ENCODE measurements at places on chromosomes 12 and 14. TPM values are rescaled to one million over a fixed set of nuclear protein-coding genes. Genes with fewer than 3 reads are reported as not detected.
A peak's percentile ranks its signal among the peaks of the same experiment; 100 is the strongest.

DNA sequence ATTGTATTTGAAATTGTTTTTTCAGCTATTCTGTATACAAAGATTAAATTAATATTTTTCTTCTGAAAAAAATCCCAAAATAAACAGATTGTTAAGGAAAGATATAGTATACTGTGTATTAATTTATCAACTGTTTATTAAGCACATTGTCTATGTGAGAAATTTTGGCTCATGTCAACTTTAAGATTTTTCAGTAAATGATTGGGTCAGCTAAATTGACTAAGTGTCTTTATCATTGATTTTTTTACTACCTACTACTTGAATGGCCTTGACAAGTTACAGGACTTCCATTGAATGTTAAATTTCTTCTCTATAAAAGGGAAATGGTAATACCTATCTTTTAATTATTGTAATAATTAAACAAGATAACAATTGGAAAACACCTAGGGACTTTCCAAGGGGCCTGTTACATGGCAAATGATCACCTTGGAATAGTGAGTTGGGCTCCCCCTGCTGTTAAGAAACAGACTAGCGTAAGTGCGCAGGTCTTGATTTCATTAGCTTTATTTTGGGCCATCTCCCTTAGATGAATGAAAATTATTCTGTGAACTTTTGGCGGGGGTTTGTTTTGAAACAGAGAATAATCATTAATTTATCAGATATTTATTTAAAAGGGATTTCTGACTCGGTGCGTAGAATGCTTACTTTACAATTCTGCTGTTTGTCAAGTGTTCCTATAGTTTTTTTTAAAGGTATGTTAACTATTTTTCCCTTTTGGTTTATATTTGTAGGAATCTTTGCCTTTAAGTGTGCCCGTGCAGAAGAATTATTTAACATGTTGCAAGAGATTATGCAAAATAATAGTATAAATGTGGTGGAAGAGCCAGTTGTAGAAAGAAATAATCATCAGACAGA is 14.5 kb upstream of the CCT2 start:
- DNase-seq: no peak

TDRD9 gene
- 0.62 TPM for total RNA-seq

TRIM9 gene
- 2.3 TPM for total RNA-seq

ACTR10 gene
- 50.1 TPM for total RNA-seq

DNA sequence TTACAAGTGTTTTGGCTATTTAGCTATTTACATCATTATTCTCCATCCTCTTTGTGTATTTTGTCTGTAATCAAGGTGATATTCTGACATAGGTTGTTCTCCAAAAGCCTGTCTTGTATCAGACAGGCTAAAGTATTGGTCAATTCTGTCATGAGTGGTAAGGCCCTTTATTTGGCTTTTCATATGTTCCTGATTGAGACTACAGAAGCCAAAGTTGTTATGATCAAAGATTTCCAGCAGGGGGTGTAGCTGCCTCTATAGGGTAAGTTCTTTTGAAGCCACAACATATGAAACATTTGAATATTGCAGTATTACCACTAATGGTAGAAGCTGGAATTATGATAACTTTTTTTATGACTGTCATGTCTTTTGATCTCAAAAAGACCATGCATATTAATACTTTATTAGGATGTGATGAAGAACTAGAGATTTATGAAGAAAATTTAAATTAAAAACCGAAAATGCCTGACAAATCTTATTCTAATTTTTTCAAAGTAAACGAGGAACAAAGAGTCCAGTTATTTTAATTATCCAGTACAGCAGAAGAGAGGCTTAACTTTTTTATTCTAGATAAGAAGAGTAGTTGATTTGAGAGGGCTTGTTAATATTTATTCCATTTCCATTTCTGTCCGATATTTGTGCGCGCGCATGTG is 3.4 kb upstream of the ARHGAP5 start:
- no peak for DNase-seq

GZMB gene
- total RNA-seq: 195 TPM

GRCh38 chr14:46653031-46653755 is 1.6 kb upstream of the RPL10L start:
- no peak for DNase-seq

- no peak for DNase-seq
Measured at GRCh38 chr12:55717011-55718007, 1.5 kb downstream of the BLOC1S1 start.

DNA sequence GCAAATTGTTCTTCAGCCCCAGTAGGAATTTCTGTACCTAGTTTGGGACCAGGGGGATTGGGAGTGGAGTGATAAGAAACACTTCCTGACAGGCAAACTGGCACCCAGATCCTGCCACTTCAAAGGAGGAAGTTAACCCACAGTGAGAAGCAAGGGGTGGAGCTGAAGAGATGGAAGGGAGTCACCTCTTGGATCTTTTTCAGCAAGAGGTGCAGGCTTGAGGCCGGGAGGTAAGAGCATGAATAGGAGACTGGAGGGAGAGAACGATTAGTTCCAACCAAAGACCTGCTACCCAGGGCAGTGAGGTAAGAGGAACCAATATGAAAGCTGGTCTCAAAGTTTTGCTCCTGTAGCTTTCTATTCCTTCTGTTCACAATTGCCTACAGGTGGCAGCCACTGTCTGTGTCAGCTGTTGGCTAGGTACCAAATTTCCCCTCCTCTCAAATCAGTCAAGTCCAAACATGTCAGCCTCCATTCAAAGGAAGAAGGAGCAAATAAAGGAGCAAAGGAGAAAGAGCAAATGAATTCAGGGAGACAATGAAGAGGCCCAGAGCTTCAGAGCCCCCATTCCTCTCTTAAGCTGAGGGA is 14.9 kb upstream of the TAC3 start:
- no peak for DNase-seq

DNA sequence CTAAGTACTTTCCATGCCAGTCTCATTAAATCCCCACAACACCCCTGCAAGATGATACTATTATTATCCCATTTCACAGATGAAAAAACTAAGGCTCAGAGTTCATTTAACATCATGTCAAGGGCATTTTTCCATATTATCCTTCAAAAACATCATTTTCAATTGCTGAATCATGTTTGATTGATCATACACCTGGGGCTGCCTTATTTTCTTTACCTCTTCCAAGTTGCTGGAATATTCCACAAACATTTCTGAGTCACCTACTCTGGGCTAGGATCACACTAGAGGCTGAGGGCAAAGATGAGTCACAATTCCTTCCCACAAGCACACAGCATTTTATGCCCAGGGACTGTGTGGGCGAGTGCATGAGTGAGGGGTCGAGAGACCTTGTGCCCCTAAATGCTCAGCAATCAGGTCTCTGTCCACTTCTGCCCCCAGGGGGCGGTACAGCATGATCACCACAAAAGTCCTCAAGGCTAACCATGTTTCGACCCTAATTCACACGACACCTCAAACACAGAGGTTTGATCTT is 14.1 kb upstream of the TMEM119 start:
- DNase-seq: peak; percentile 51

- DNase-seq: peak; percentile 39
Measured at GRCh38 chr14:57066887-57067513, 201.7 kb downstream of the EXOC5 start.

RAB5B gene
- 69.7 TPM for total RNA-seq

HOXC6 gene
- total RNA-seq: not detected

CEBPE gene
- total RNA-seq: 2.1 TPM

- no peak for DNase-seq
Measured at GRCh38 chr12:33006106-33006505, 109.5 kb upstream of the PKP2 start.

GRCh38 chr12:11875414-11875935 is 195.3 kb upstream of the BCL2L14 start:
- DNase-seq: no peak

GRCh38 chr12:39065455-39065854 is 160.1 kb upstream of the CPNE8 start:
- no peak for DNase-seq

GRCh38 chr12:24230061-24230701 is 280.7 kb upstream of the SOX5 start:
- DNase-seq: no peak

KLRC2 gene
- total RNA-seq: 7.9 TPM

DNA sequence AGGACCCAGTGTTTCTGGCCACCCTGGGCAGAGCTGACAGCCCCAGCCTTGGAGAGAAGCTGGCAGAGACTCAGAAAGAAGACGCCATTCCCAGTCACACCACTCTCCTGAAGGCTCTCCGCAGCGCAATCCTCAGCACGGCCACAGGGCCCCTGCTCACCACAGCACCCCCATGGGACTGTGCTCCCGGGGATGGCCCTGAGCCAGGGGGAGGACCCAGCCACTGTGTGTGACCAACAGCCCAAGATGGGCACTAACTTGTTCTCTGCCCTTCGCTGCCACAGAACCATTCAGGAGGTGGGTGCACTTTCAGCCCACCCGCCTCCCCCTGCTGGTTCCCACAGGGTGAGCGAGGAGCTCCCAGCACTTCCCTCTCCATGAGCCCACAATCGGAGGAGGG is 57.1 kb downstream of the CCNK start:
- DNase-seq: no peak

GRCh38 chr14:90575781-90576180 is 179.0 kb downstream of the CALM1 start:
- DNase-seq: no peak

DNA sequence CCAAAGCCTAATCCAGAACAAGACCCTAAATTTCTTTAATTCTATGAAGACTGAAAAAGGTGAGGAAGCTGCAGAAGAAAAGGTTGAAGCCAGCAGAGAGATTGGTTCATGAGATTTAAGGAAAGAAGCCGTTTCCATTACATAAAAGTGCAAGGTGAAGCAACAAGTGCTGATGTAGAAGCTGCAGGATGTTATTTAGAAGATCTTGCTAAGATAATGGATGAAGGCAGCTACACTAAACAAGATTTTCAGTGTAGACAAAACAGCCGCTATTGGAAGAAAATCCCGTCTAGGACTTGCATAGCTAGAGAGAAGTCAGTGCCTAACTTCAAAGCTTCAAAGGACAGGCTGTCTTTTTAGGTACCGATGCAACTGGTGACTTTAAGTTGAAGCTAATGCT is 65.4 kb upstream of the AMIGO2 start:
- no peak for DNase-seq

INHBE gene
- total RNA-seq: not detected

- DNase-seq: no peak
Measured at GRCh38 chr14:92880851-92881250, 42.1 kb upstream of the CHGA start.

- DNase-seq: no peak
Measured at GRCh38 chr12:80778005-80778541, 61.4 kb downstream of the MYF5 start.

ACVR1B gene
- total RNA-seq: 10.2 TPM

GRCh38 chr12:96769400-96769799 is 137.7 kb upstream of the NEDD1 start:
- no peak for DNase-seq

GRCh38 chr14:29756019-29756385 is 171.6 kb downstream of the PRKD1 start:
- no peak for DNase-seq

DNA sequence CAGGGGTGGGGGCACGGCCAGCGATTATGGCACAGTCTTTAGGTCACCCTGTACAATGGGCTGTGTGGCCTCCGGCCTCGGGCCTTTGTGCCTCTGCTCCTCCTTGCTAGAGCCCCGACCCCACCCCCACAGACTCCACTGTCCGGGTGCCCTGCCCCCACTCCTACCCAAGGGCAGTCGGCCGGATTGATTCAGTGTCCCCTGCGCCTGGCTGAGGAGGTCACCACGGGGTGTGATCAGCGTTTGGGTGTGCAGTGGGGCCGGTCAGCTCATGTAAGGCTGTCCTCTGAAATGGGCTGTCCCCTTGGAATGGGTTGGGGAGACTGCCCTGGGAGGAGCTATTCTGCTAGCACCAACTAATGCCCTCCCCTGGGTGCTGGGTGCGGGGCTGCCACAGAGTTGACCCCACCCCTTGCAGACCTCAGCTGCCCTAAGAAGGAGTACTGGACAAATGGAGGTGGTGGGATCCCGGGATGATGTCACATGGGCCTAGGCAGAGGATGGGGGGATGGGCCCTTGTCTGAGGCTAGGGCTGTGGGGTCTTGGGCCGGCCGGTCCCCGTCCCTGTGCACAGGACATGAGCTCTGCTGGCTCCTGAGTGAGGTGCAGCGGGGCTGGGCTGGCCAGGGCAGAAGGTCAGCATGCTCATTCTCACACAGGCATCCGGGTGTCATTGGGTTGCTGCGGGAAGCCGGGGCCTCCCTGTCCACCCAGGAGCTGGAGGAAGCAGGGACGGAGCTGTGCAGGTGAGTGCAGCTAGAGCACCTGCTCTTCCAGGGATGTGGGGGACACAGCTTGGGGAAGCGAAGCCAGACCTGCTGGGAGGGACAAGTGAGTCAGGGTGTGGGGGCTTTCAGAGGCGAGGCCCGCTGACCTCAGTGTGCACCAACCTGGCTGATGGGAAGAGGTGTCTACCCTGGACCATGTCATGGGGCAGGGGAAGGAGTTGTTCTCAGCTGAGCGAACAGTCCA is 23.4 kb downstream of the ASPG start:
- DNase-seq: no peak

DNA sequence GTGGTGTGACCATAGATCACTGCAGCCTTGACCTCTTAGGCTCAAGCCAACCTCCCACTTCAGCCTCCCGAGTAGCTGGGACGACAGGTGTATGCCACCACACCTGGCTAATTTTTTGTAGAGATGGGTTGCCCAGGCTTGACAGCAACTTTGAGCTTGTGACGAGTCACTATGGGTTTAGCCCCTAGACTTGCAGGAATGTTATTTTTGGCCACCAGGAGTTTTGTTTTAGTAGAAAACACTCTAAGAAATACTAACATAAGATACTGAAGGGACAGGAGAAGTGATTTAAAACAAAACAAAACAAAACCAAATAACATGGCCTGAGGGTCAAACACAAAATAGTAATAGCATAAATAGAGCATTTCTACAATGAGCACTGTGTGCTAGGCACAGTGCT is 26.4 kb downstream of the SETD3 start:
- no peak for DNase-seq

DNA sequence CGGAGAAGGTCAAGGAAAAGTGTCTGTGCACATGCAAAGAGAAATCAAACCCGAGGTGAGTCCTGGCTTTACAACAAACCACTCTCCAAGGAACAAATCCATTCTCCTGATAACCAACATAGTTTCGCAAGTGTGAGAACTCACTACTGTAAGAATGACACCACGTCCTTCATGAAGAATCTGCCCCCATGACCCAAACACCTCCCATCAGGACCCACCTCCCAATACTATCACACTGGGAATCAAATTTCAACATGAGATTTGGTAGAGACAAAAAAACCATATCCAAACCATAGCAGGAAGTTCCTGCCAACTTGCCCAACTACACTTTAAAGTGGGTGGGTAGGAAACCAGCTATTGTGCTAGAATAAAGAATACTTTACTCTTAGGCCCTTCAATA is 2.4 kb upstream of the ERC1 start:
- no peak for DNase-seq

DNA sequence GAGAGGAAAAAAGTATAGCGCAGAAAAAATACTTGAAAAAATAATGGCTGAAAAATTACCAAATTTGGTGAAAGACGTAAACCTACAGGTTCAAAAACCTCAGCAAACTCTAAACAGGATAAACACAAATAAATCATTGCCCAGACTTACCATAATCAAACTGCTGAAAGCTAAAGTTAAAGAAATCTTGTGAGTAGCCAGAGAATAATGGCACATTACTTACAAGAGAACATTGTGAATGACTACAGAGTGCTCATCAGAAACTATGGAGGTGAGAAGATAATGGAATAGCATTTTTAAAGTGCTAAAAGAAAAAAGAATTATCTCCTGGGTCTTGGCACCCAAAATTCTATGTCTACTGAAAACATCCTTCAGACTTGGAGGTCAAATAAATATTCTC is 36.0 kb downstream of the ATF1 start:
- no peak for DNase-seq
